ENCODE measurements at places on chromosomes 7 and 10.

GRCh38 chr10:36721871-36722270 lies 403.5 kb upstream of the ANKRD30A start:
- no peak for DNase-seq

DNA sequence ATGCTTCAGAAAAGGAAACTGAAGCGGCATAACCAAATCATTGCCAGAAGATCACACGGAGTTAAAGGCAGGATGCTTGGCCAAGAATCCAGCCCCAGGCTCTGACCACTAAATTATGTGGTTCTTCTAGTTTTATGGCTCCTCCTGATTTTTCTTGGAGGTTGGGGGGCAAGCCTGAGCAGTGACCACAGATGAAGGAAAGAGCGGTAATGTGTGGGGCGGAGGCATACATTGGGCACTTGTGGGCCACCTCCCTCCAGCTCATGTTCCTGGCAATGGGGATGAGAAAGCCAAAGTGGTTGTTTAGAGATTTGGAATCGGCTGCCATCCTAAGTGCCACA lies 3.2 kb downstream of the TRPV6 start:
- no peak for DNase-seq

DNA sequence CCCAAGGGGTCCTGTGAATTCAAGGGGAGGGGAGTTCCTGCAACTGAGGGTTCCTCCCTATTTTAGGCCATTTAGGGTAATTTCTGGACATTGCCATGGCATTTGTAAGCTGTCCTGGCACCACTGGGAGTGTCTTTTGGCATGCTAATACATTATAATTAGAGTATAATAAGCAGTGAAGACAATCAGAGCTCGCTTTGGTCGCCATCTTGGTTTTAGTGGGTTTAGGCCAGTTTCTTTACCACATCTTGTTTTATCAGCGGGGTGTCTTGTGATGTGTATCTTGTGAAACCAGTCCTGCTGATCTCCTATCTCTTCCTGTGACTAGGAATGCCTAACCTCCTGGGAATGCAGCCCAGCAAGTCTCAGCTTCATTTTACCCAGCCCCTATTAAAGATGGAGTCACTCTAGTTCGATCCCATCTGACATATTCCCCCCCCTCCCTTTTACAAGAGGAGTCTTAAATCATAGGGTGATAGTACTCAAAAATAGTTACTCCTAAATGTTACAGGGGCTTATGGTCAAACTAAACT lies 43.2 kb downstream of the SVOPL start:
- DNase-seq = no peak

- no peak for DNase-seq
Observed at GRCh38 chr10:73655990-73656298, at the start of gene SYNPO2L. Gene SYNPO2L, minus strand, starts transcription at chr10:73656029. Its CDS starts 107 bp downstream, at chr10:73655922.

DNA sequence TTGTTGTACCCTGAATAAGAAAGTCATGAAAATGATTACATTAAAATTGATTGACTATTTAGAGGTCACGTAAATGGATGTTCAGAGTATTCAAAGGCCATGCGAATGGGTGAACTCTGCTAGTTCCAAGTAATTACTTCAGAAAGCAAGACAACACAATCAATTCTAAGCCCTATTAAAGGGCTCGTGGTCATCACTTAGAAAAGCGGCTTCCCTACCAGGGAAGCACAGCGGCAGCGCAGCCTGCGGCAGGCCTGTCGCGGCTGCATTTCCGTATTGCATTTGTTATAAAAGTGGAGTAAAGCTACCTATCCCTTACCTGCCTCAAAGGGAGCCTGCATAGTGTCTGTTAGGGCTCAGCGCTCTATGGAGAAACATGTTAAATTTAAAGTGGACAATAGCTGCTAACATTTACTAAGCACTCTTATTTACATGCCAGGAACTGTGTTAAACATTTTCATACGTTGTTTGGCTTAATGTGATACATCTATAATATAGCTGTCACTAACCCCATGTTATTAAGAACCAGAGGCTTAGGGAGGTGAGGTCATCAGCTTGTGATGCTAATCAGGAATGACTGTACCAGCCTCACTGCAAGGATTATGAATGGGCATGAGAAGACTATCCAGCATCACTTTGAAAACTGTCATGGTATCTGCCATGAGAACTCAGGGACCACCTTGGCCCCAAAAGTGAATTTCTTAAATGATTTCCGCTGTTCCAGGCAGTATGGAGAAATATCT lies 187.5 kb downstream of the CELF2 start:
- no peak for DNase-seq

GRCh38 chr10:130231251-130231741 lies 95.1 kb downstream of the GLRX3 start:
- DNase-seq = no peak

- no peak for DNase-seq
Observed at GRCh38 chr10:124648738-124649137, 95.4 kb downstream of the FAM53B start.

Data from NCI-H1694 (cell line).